Mesothelial cell of epicardium (in vitro differentiated cells): ENCODE measurements at places on chromosomes 1 and 21.

DNA sequence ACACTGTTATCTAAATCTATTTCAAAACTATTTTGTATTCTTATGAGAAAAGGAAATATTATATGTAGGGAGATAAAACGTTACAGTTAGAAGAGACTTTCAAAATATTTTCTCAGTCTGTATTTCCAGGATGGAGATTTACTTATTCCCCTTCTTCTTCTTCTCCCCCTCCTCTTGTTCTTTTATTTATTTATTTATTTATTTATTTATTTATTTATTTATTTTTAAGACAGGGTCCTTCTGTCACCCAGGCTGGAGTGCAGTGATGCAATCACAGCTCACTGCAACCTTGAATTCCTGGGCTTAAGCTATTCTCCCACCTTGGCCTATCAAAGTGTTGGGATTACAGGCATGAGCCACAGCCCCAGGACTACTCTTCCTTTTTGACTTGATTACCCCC is 2.8 kb upstream of the RPF1 start:
- no peak for DNase-seq

DNA sequence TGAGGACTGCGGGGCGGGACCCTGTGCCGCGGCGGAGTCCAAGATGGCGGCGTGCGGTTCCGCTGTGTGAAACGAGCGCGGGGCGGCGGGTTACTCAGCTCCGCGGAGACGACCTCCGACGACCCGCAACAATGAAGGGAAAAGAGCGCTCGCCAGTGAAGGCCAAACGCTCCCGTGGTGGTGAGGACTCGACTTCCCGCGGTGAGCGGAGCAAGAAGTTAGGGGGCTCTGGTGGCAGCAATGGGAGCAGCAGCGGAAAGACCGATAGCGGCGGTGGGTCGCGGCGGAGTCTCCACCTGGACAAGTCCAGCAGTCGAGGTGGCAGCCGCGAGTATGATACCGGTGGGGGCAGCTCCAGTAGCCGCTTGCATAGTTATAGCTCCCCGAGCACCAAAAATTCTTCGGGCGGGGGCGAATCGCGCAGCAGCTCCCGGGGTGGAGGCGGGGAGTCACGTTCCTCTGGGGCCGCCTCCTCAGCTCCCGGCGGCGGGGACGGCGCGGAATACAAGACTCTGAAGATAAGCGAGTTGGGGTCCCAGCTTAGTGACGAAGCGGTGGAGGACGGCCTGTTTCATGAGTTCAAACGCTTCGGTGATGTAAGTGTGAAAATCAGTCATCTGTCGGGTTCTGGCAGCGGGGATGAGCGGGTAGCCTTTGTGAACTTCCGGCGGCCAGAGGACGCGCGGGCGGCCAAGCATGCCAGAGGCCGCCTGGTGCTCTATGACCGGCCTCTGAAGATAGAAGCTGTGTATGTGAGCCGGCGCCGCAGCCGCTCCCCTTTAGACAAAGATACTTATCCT is 430 bp downstream of the RBM15 start:
- DNase-seq = peak; percentile 45

DNA sequence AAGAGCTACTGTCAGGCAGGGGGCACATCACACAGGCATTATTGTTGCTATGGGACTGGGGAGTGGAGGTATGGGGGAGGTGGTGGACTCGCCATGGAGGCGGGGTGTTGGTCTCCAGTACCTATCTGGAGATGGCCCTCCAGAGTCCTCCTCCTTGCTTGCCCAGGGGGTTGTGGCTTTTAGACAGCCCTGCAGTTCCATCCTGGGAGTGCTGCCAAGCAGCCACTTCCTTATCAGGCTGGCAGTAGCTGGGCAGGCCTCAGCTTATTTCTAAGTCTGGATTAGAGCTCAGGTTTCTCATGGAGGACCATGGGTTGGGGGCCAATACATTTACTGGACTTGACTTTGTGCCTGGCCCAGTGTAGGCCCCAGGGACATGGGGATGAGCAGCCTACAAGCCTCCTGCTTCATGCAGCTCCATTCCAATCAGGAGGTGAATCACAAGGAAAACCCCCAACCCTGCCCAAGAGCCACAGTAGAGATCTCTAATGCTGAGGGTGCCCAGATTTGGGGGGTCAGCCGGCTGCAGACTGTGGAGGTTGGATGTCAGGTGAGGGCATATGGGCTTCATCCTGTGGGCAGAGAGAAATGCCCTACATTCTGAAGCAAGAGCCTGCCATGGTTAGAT is 210.7 kb upstream of the EDN2 start:
- DNase-seq = no peak

DNA sequence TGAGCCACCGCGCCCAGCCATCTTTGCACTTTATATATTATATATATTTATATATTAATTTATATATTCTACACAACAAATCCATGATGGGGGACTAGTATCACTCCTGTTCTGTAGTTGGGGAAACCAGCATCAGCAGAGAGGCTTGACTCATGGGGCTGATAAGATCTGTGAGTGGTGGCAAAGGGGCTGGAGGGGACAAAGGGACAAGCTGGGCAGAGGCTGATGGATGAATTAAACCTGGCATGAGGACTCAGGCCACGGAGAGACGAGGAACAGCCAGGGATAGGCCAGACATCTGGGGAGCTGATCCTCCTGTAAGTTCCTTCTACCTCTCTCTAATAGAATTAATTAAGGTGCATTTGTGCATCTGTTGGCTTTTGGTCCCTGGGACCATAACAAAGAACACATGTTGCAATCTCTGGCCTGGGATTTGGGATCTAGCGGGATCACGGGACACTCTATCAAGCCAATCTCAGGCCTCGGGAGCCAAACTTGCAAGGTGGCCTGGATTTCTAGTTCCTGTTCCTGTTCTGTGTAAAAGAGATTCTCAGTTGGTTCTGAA is 7.6 kb downstream of the CNR2 start:
- DNase-seq = no peak

DNA sequence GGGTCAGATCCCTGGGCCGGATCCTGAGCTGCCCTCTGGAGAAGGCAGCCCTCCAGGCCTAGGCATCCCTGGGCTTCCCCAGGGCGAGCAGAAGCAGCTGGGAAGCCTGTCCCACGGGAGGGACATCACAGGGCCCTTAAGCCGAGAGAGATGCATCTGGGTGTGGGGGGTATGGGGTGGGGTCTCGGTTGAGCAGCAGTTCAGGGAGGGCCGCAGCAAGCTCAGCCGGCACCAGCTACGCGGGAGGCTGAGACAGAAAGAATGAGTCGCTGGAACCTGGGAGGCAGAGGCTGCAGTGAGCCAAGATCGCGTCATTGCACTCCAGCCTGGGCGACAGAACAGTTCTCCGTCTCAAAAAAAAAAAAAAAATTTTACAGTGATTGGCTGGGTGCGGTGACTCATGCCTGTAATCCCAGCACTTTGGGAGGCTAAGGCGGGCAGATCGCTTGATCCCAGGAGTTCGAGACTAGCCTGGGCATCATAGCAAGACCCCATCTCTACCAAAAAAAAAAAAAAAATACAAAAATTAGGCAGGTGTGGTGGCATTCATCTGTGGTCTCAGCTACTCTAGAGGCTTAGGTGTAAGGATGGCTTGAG is 37.7 kb downstream of the RRP1 start:
- no peak for DNase-seq

DNA sequence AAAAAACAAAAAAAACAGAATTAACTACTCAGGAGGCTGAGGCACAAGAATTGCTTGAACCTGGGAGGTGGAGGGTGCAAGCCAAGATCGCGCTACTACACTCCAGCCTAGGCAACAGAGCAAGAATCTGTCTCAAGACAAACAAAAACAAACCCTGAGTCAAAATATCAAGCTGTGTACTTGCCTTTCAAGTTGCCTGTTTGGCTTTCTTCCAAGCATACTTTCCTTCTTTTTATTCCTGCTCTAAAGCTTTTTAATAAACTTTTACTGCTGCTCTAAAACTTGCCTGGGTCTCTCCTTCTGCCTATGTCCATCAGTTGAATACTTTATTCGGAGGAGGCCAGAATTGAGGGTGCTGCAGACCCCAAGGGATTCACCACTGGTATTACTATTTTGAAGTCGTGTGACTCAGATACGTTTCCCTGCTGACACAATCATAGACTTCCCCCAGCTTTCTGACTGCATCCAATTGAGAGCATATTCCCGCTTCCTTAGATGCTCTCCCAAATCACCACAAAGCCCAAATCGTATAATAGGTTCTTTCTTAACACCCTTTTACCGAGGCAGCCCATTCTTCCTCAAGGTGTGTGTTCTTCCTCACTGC is 3.5 kb upstream of the ACBD6 start:
- DNase-seq = no peak

GRCh38 chr1:17296086-17296485 is 11.9 kb upstream of the PADI4 start:
- no peak for DNase-seq

DNA sequence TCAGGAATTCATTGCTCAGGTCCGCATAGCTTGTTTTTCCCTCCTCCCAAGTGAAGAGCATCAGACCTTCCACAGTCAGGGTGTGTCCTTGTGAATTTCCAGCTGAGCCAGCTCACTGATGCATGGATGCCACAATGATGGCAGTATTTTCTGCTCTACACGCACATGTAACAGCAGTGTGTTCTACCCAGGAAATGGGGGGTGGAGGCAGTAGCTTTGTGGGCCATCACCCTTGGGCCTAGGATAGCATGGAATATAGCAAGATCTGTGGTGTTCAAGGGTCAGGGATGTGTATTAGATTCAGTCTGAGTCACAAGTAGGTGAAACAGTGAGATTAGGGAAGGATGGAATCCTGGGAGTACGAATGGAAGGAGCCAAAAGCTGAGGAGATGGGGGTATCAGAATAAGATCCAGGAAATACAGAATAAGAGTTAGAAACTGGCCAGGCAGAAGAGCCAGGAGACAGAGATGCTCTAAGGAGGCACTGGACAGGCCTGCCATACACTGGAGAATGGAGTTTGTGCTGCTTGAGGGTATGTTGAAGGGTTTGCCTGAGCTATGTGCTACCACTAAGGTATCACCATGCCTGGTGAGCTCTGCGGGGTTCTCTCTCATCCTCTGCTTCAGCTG is 90.6 kb upstream of the CNIH3 start:
- no peak for DNase-seq

DNA sequence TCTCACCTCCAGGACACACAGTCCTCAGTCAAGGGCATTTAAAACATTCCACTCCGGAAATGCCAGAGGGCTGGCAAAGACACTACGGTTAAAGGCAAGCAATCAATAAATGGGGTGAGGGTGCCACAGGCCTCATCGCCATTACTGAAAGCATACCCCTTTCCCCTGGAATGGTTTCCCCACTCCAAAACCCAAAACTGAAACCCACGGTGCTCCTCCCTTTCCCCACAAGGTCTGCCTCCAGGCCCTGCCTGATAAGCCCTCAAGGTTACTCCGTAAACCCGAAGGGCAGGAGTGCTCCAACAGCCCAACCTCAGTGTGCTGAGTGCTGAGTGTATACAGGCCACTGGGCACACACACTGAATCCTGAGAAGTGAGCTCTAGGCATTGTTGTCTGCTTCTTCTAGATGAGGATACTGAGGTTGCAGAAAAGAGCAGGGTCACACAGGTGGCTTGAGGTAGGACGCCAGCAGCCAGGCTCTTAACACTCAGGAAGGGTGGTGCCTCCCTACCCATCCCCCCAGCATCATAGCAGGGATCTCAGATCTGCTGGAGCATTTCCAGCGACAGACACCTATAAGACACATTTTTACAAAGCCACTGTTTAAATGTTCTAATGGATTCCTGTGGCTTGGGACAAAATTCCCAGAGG is 29.0 kb downstream of the SSBP3 start:
- DNase-seq = no peak

DNA sequence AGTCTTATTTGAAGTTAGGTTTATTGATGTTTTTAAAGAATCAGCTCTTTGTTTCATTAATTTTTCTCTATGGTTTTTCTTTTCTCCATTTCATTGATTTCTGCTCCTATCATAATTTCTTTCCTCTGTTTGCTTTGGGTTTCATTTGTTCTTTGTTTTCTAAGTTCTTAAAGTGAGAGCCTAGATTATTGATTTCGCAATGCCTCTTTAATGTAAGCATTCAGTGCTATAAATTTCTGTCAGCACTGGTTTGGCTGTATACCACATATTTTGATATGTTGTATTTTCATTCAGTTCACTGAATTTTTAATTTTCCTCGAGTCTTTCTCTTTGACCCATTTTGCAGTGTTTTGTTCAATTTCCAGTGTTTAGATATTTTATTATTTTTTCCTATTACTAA is 68.7 kb downstream of the DNAH14 start:
- no peak for DNase-seq

DNA sequence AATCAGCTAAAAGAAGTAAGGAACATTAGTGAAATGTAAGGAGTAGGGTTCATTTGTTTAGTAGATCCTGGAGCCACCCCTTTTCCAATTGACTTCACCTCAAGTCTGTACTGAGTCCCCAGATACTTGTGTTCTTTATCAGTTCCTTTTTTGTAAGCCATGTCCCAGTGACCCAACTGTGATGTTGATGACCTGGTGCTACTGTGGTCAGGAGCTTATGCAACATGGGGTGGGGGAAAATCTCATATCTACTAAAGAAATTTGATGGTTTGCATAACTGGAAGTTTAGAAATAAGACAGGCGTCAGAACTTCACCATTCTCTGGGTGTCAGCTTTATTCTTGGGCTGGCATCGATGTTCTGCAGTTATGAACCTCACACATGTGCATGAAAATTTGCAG is 120.5 kb downstream of the LRRC7 start:
- DNase-seq = no peak

- DNase-seq = no peak
These were observed 363.1 kb downstream of the PLPP3 start for GRCh38 chr1:56216218-56216617.

DNA sequence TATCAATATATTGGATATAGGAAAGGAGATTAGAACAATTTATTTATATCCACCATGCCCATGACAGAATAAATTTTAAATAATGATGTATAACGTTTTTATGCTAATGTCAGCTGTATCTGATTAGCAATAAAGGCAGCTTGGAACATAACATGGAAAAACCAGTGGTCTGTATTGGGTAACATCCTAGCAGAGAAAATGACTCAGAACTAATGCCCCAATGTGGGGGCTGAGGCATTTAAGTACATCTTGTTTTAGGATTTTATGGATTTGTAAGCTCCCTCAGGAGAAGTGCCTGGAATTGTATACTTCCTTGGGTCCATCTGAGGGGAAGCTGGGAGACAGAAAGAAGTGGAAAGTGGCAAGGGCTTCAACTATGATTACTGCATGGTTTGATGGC is 82.3 kb downstream of the HMCN1 start:
- DNase-seq = no peak

GRCh38 chr21:45180246-45180599 is 105.8 kb downstream of the ADARB1 start:
- no peak for DNase-seq

DNA sequence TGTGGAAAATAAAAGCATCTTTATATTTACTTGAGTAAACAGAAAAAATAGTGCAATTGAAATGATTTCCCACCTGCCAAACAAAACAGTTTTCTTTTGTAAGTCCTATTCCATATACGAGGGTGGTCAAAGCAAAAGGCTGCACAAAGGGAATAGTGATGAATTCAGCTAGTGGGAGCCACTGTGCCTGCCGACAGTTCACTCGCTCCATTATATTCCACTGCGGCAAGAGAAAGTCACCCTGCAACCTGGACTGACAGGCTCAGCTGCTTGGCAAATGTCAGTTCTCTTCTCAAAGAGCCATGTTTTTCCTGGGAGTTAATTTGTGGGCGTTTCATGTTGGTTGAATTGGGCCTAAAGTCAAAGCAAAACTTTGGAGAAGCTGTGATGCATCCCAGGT is 145.4 kb downstream of the LMO4 start:
- no peak for DNase-seq
